Glutamatergic neuron (in vitro differentiated cells): ENCODE measurements at places on chromosomes 11 and 22. TPM values are rescaled to one million over a fixed set of nuclear protein-coding genes. Genes with fewer than 3 reads are reported as not detected.

DNA sequence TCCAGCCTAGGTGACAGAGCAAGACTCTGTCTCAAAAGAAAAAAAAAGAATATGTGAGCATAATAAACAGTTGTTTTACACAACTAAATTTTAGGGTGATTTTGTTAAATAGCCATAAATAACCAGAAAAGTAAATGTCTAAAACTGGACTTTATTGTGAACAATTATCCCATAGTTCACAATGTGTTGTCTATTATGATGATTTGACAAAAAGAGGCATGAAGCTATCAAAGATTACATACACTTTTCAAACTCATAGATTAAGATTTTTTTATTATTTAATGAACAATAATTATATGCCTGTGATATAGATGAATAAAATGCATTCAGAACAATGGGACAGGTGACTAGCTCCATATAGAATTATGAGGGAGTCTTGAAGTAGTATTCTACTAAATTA is 27.0 kb upstream of the MTMR2 start:
- DNase-seq = no peak

GRCh38 chr11:75279273-75279672 is 38.7 kb downstream of the TPBGL start:
- DNase-seq = no peak

DNA sequence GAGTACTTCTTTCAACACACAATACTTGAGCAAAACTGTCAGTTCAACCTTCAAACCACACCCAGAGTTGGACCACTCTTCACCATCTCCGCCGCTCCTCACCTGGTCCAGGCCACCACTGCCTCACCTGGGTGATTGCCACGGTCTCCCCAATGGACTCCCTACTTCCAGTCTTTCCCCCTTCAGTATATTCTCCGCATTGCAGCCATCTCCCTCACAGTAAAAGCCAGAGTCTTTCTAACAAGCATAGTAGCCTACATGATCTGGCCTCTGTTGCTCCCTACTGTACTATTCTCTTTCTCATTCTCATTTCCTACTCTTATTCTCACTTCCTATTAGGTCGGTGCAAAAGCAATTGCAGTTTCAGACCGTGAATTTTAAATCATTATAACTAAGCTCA is 28.5 kb downstream of the AASDHPPT start:
- DNase-seq = no peak

The MFRP gene
- total RNA-seq = not detected

DNA sequence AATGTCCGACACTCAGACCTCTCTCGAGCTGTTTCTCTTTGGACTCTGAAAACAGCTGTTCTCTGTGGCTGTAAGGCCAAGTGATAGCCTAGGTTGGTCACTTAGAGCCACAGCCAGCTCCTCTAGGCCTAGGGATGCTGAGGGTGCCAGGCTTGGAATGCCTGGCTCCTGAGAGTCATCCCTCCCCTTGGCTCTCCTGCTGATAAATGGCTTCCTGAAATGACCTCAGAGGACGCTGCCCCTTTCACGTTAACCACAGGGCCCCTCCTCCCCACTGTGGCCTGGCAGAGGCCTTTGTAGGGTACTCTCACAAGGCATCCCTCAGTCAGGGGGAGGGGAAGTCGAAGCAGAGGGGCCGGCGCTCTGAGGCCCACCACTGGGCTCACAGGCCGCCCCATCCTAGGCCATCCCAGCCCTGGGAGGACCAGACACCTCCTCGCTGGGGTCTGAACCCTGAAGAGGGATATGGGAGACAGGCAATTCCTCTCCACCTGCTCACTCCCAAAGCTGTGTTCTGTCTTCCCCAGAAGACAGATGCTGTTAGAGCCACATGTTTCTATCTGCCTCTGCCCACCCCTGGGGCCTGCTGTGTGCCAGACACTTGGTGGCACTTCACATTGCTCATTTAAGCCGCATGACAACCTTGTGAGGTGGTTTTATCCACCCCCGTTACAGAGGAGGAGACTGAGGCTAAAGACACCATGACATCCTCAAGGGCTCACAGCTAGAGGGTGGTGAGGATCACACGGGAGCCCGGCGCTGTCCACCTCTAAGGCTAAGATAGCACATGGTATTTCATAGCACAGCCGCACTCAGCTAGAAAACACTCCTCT is 50.9 kb downstream of the ARFGAP3 start:
- no peak for DNase-seq

- no peak for DNase-seq
These were observed 174.2 kb upstream of the ARHGAP20 start for GRCh38 chr11:110886288-110886970.
